Frontal cortex (tissue), 4 donors: ENCODE measurements at places on chromosomes 2 and 18. TPM values are rescaled to one million over a fixed set of nuclear protein-coding genes. Genes with fewer than 3 reads are reported as not detected.

The MAP3K19 gene
- total RNA-seq = 0.41 TPM

The PSD4 gene
- total RNA-seq = 3.3 TPM

DNA sequence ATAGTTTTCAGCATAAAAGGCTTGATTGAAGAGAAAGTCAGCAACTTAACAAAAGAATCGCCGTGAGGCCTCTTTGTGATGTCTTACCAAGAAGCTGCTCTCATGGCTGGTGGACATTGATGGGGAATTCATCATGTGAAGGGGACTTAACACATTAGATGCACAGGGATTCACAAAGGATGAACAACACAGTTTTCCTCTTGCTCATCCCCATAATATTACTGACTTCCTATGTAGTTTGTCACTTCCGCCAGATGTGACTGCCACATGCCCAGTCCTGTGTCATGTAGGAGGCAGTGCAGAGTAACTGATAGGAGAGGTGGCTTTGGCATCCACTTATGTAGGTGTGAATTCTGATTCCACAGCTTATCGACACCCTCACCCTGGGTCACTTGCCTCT lies 232.6 kb upstream of the LYPD1 start:
- DNase-seq = no peak

GRCh38 chr2:216596980-216597509 lies 36.2 kb upstream of the IGFBP2 start:
- no peak for DNase-seq

GRCh38 chr2:184261331-184261730 lies 337.0 kb upstream of the ZNF804A start:
- DNase-seq = no peak

The MC4R gene
- 3.3 TPM for total RNA-seq

- no peak for DNase-seq
These were observed 16.6 kb upstream of the GALNT1 start for GRCh38 chr18:35564795-35565453.
